ENCODE measurements at places on chromosomes 1 and 21.

- no peak for DNase-seq
Observed at GRCh38 chr1:119081267-119081666, 59.2 kb downstream of the WARS2 start.

- no peak for DNase-seq
Observed at GRCh38 chr1:106173101-106173500, 883.4 kb upstream of the PRMT6 start.

GRCh38 chr1:22886211-22886610, 86.5 kb downstream of the LACTBL1 start:
- no peak for DNase-seq

GRCh38 chr1:93296555-93297154, 49.1 kb upstream of the DR1 start:
- DNase-seq, result no peak

GRCh38 chr1:197659171-197659570, 116.1 kb downstream of the DENND1B start:
- DNase-seq, result no peak

DNA sequence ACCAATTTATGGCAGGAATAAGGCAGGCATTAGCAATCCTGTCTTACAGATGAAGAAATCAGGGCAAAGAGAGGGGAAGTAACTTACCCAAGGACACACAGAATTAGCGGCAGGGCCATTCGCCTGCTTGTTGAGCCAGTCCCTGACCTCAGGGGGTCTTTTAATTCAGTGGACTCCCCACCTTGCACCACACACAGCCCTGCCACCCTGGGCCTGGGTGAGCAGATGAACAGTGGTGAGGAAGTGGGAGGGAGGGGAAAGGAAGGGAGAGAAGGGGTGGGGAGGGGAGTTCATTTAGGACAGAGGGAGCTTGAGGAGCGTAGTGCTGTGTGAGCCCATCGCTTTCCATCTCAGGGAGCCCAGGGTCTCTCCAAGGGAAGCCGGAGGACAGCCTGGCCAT, 34.7 kb downstream of the GLIS1 start:
- DNase-seq, result no peak

DNA sequence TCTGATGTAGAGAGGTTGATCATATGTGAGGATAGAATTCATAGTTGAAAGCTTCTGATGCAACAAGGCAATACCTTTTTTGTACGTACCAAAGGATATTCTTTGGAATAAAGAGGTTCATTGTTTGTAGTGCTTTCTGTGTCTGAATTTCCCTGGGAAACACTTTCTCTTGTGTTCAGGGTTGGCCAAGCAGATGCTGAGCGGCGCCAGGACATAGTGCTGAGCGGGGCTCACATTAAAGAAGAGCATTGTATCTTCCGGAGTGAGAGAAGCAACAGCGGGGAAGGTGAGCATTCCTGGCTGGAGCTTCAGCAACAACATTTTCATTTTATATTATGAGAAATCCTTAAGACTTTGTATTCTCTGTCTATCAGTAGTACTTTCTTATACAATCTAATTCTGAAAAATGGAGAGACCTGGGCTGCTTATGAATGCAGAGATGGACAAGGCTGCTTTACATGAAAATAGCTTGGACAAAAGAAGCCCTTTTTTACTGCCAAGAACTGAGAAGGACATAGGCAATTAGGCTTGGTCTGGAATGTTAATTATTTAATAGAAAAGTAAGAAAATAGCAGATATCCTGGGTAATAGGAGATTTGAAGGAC, 85.2 kb downstream of the KIF1B start:
- DNase-seq, result no peak

DNA sequence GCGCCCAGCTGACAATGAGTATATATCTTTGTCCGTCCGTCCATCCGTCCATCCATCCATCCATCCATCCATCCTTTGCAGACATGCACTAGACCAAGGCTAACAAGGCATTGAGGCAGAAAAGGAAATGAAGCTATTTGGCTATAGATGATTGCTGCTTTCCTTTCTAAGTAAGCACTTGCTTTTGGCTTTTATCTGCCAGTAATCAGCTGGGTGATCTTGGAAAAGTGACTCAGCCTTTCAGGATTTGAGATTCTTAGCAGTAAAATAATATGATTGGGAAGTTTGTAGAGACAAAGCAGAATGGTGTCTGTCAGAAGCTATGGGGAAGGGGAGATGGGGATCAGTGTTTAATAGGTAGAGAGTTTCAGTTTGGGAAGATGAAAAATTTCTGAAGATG, 22.7 kb downstream of the ZFYVE9 start:
- DNase-seq, result no peak

DNA sequence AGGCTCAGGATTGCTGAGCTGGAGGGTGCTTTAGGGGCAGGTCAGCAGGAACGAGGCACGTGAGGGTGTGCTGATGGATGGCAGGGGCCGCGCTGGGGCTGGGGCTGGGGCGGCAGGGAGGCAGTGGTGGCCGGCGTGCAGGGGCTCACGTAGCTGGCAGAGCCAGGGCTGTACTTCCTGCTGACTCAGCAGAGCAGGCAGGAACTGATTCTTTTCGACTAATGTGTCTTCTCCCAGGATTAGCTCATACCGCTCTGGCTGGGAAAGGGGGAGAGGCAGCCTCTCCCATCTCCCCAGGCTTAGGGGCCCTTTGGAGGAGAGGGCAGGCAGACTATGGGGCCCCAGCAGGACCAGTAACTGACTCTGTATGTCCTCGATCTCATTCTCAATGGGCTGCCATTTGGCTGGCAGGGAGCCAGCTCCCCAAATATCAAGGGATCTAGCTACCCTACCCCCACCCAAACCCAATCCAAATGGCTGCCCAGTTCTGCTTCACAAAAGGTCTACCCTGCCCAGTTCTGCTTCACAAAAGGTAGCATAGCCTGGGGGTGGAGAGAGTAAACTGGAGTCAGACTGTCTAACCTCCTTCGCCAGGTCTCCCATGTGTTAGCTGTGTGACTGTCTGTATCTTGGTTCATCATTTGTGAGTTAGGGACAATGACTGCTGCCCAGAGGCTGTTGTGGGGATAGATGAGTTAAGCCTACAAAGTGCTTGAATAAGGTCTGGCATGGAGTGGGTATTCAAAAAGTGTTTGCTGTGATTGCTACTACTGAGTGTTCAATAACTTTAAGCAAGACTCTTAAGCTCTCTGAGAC, 100.1 kb upstream of the SLC2A1 start:
- DNase-seq, result no peak

DNA sequence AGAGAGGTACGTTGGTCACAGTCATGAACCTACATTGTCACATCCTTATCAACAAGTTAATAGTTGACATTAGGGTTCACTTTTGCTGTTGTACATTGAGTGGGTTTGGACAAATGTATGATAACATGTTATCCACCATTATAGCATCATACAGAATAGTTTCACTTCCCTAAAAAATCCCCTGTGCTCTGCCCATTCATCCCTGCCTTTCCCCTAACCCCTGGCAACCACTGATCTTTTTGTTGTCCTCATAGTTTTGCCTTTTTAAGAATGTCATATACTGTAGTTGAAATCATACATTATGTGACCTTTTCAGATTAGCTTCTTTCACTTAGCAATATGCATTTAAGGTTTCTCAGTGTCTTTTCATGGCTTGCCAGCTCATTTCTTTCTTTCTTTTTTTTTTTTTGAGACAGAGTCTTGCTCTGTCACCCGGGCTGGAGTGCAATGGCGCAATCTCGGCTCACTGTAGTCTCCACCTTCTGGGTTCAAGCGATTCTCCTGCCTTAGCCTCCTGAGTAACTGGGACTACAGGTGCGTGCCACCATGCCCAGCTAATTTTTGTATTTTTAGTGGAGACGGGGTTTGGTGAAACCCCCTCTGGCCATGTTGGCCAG, 50.6 kb downstream of the UCK2 start:
- no peak for DNase-seq

DNA sequence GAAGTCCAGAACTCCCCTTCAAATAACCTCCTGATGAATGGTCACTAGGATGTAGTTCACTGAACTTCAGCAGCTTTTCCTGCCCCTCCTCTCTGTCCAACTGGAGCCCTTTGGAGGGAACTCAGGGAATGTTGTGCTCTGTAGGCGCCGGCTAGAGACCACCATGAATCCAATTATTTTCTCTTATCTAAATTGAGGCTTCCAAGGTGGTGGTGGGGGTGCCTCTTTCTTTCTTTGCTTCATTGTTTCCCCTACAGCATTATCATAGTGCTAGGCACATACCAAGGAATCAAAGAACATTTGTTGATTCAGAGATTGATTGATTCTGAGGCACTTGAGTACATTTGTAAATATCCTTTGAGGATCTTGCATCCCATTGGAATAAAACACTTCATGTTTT, 426.6 kb upstream of the PLXNA2 start:
- DNase-seq, result no peak

DNA sequence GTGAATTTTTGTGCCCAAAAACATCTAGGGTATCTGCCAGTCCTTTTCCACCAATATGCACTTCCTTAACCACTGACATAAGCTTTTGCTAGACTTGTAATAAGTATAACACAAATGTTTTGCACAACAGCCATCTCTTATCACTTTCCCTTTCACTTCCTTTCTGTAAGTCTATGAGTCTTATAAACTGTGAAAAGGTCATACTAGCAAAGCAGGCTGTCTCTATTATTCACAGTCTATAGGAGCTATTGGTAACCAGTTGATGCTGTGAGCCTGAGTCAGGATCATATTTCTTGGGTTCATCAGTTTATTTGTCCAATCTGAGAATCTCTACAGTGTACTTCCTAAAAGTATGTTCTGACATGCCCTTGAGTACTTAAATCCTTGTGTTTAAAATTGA, 172.6 kb downstream of the CHRM3 start:
- DNase-seq, result no peak

- DNase-seq, result no peak
Observed at GRCh38 chr1:209229494-209230061, 353.9 kb upstream of the CAMK1G start.

DNA sequence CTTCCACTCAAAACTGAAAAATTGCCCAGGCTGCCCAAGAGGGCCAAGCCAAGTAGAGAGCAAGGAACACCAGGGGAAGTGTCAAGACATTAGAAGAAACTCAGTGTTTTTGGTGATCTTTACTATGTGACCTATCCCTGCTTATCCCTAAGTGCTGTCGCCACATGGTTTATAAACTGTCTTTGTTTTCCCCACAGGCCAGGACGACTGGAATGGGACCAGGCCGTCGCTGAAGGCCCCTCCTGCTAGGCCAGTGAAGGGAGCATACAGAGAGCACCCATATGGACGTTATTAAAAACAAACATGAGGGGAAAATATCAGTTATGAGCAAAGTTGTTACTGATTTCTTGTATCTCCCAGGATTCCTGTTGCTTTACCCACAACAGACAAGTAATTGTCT, 28.7 kb downstream of the KHDRBS1 start:
- DNase-seq, result no peak

GRCh38 chr1:42913426-42914091, 45.1 kb downstream of the SLC2A1 start:
- DNase-seq, result peak; percentile 85

DNA sequence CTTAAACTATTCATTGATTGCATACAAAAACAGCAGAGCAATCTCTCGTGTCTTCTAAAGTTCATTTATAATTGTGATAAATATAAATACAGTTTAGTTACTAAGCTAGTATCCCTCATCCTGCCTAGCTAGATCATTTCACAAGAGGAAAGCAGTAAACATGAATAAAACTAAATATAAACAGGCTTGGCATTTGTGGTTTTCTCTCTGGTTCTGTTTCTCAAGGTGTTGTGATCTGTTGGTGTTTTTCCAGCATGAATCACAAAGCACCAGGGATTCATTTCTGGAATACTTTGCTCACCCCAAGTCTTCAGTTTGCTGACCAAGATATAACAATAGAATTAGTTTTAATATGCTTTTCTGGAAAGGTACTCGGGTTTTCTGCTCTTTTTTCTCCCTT, 32.7 kb upstream of the GLIS1 start:
- no peak for DNase-seq

GRCh38 chr1:106600626-106601025, 455.8 kb upstream of the PRMT6 start:
- DNase-seq, result no peak

- DNase-seq, result no peak
Observed at GRCh38 chr1:175797576-175797975, 54.2 kb upstream of the TNR start.

DNA sequence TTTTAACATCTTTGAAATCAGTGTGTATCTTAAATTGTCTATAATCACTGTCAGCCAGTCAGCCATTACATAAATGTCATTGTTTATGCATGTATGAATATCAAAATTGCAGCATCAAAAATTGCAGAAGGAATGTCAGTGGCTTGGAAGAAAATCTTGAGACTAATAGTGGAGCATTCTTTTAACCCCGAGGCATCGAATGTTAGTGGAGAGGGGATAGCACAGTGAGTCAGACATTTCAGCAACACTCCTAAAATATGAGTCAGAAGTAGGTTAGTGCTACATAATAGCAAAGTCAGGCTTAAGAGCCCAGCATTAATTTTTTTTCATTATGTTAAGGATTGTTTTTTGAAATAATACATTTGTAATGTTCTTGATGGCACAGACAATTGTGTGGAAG, 45.5 kb downstream of the SNRPE start:
- DNase-seq, result no peak

DNA sequence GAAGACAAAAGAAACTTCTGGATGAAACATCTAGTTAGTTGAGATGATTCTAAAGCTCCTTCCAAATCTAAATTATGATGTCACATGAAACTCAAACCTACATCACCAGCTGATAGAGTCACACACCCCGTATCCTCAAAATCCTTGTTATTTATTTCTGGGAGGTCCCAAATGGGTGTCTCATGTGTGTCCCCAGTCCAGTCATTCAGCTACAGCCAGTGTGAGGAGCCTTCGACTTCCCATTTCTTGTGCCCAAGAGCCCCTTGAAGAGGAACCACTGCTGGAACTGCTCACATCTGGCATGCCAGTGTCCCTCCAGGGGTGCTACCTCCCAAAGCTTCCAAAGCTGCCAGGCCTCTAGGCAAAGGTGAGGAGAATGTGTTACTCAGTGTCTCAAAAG, 32.5 kb upstream of the KCNA3 start:
- DNase-seq, result no peak

- no peak for DNase-seq
Observed at GRCh38 chr1:187157115-187157514, 328.4 kb downstream of the PLA2G4A start.

GRCh38 chr1:150927624-150928023, 1.5 kb downstream of the SETDB1 start:
- DNase-seq, result no peak

DNA sequence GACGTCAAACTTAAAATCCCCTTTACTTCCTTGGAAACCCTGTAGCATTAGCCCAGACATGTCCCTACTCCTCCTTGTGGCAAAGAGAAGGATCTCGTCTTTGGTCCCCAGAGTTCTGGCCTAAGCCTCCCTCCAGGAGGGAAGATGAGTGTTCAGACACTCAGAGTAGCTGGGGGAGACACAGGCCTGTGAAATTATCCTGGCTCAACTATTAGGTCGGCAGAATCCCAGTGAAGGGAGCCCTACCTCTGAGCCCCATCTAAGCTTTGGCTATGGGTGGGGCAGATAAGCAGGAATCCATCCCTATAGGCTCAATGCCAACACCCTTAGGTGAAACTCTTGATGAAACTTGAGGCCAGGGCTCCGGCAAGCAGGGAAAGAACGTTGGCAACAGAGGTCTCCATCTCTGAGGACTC, 1.7 kb upstream of the SFN start:
- DNase-seq, result no peak

- no peak for DNase-seq
Observed at GRCh38 chr1:3577300-3577699, 34.0 kb downstream of the MEGF6 start.

All from CD4-positive, CD25-positive, alpha-beta regulatory T cell (primary cell).